ENCODE measurements at places on chromosomes 7 and 10. TPM values are rescaled to one million over a fixed set of nuclear protein-coding genes. Genes with fewer than 3 reads are reported as not detected.

DNA sequence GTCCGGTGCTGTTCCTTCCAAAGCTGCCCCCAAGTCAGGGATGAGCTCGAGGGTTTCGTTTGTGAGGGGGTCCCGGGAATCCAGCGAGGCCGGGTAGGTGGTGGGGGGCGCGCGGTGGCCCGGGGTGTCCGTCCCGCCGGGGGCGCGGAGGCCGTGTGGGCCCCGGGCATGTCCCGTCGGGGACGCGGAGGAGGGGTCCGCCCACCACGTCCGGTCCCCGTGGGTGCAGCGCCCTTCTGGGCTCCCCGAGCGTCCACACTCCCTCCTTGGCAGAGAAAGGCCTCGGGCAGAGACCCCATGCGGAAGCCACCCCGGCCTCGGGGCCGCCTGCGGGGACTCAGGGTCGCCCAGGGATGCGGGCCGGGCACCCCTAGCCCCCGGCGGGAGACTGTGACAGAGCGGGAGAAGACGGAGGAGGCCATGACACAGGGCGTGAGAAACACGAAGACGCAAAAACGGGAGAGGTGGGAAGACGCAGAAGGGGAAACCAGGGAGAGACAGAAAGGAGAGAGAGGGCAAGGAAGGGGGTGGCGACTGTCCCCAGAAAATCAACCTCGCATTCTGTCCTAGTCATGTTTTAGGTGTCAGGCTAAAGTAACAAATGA, 640 bp upstream of the ZNF425 start:
- H3K27me3 ChIP-seq = no peaks in the 10 kb centered on the region
- peak; percentile 79 for DNase-seq
- no peaks in the 10 kb centered on the region for H3K4me1 ChIP-seq
- H3K27ac ChIP-seq = peak overlapping the region; percentile 99
- peaks cover 5% of the 10 kb centered on the region for H3K36me3 ChIP-seq

DNA sequence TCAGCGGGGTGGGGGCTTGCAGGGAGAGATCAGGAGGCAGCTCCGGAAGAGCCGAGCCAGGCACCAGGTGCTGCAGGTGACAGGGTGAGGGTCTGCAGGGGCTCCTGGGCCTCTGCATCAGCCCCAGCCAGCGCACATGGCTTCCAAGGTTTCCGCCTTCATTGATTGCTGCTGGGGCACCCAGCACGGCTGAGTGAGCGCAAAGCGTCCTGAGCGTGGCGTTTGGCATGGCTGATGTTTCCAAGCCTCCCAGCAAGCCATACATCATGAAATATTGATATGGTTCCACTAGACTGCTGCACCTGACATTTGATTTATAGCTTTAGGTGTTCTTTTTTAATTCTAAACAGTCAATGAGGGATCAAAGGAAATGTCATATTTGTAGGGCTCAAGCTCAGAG, 259.0 kb downstream of the WDR37 start:
- no peaks in the 10 kb centered on the region for H3K27me3 ChIP-seq
- H3K4me1 ChIP-seq = no peaks in the 10 kb centered on the region
- no peak overlapping the region for H3K4me3 ChIP-seq
- DNase-seq = no peak
- H3K27ac ChIP-seq = no peak overlapping the region

GRCh38 chr7:4361774-4362173, 320.3 kb upstream of the FOXK1 start:
- H3K27ac ChIP-seq = no peak overlapping the region
- no peaks in the 10 kb centered on the region for H3K27me3 ChIP-seq
- DNase-seq = no peak
- H3K4me3 ChIP-seq = no peak overlapping the region
- H3K36me3 ChIP-seq = no peaks in the 10 kb centered on the region
- H3K4me1 ChIP-seq = no peaks in the 10 kb centered on the region

GRCh38 chr10:78065611-78066010, 31.9 kb downstream of the RPS24 start:
- H3K4me1 ChIP-seq = no peaks in the 10 kb centered on the region
- H3K36me3 ChIP-seq = no peaks in the 10 kb centered on the region
- no peak overlapping the region for H3K4me3 ChIP-seq
- no peak for DNase-seq

- H3K27me3 ChIP-seq = no peaks in the 10 kb centered on the region
- no peaks in the 10 kb centered on the region for H3K4me1 ChIP-seq
- H3K27ac ChIP-seq = no peak overlapping the region
- no peaks in the 10 kb centered on the region for H3K36me3 ChIP-seq
Measured at GRCh38 chr7:86929293-86930109, 130.0 kb downstream of the ELAPOR2 start.

DNA sequence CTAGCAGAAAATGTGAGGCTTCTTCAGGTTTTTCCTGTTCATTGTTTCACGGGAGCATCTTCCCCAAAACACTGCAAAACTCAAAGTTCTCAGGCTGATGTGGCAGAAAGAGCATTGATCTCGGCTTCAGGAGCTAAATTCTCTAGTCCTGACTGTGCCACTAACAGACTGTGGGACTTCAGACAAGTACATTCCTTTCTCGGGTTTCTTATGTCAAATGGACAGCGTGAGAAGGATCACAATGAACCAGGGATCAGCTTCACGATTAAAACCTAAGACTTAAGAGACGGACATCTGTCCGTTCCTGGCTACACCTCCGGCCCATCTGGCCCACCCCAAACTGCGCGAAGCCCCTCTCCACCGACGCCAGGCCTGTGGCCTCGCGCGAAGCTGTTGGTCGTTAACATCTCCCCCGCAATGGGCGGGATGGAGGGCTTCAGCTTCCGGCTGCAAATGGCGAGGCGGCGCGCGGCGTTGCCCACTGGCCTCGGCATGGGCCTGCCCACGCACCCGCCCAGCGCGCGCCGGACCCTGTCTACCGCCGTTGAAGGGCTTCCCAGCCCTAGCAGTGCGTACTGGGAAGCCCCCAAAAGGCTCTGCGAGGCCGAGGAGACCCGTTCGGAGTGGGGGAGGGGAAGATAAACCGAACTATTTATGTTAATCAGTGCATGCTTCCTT, 549 bp upstream of the DDX50 start:
- H3K27ac ChIP-seq = peak overlapping the region; percentile 96
- DNase-seq = no peak
- H3K4me3 ChIP-seq = peak overlapping the region; percentile 99
- H3K27me3 ChIP-seq = no peaks in the 10 kb centered on the region

DNA sequence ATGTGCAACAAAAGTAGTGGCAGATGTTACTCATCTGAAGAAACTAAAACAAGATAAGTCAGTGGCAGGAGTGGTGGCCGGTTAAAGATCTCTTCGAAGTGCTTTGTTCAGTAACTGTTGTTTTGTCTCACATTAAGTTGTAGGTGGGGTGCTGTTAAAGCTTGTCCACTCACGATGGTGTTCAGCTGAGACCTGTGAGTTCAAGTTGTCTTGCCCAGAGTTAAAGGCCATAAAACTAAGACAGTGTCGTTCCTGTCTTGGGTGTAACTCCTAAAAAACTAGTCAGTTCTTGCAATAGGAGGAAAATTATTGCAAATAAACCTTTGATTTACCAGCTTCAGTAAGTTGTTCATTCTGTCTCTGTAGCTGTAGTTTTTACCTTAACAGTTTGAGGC, 857 bp upstream of the FOXP2 start:
- DNase-seq = peak; percentile 47
- no peaks in the 10 kb centered on the region for H3K36me3 ChIP-seq

DNA sequence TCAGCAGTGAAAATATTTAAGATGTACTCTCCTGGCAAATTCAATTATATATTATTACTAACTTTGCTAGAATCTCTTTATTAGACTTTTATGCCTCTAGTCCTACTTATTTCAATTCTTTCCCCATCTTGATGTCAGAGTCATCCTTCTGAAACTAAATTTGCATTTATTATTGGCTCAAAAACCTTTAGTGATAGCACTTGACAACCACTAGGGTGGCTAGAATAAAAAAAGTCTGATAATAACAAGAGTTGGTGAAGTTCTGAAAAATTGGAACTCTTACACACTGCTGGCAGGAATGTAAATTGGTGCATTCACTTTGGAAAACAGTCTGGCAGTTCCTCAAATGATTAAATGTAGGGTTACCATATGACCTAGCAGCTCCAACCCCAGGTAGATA, 73.8 kb downstream of the LSMEM1 start:
- H3K4me3 ChIP-seq = no peak overlapping the region
- H3K36me3 ChIP-seq = no peaks in the 10 kb centered on the region
- peaks cover 16% of the 10 kb centered on the region for H3K4me1 ChIP-seq
- H3K27ac ChIP-seq = no peak overlapping the region

DNA sequence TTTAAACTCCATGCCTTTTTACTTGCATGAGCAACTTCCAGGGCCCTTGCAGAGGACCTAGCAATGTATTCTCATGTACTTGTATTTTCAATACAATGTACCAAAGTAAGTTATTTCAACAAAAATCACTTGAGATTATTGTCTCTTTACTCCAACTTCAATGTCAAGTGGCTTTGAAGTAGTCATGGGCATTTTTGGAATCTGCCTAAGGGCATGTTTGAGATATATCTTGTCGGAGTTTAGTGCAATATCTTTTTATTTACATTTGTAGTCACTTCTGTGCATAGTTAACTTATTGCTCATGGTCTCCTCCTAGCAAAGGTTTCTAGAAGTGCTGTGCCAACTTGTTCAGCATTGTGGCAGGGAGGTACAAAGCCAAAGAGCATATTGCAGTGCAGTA, 508.7 kb upstream of the SEMA3D start:
- H3K27ac ChIP-seq = no peak overlapping the region
- H3K4me3 ChIP-seq = no peak overlapping the region
- no peak for DNase-seq
- no peaks in the 10 kb centered on the region for H3K36me3 ChIP-seq
- no peaks in the 10 kb centered on the region for H3K4me1 ChIP-seq

GRCh38 chr7:147569116-147569913, 1021.3 kb upstream of the C7orf33 start:
- no peak for DNase-seq
- H3K4me1 ChIP-seq = no peaks in the 10 kb centered on the region
- no peak overlapping the region for H3K4me3 ChIP-seq
- no peaks in the 10 kb centered on the region for H3K27me3 ChIP-seq
- H3K36me3 ChIP-seq = no peaks in the 10 kb centered on the region

GRCh38 chr10:120022357-120022756, 129.8 kb downstream of the SEC23IP start:
- H3K27me3 ChIP-seq = no peaks in the 10 kb centered on the region
- no peak overlapping the region for H3K27ac ChIP-seq
- no peak overlapping the region for H3K4me3 ChIP-seq
- no peaks in the 10 kb centered on the region for H3K4me1 ChIP-seq
- no peak for DNase-seq
- no peaks in the 10 kb centered on the region for H3K36me3 ChIP-seq

DNA sequence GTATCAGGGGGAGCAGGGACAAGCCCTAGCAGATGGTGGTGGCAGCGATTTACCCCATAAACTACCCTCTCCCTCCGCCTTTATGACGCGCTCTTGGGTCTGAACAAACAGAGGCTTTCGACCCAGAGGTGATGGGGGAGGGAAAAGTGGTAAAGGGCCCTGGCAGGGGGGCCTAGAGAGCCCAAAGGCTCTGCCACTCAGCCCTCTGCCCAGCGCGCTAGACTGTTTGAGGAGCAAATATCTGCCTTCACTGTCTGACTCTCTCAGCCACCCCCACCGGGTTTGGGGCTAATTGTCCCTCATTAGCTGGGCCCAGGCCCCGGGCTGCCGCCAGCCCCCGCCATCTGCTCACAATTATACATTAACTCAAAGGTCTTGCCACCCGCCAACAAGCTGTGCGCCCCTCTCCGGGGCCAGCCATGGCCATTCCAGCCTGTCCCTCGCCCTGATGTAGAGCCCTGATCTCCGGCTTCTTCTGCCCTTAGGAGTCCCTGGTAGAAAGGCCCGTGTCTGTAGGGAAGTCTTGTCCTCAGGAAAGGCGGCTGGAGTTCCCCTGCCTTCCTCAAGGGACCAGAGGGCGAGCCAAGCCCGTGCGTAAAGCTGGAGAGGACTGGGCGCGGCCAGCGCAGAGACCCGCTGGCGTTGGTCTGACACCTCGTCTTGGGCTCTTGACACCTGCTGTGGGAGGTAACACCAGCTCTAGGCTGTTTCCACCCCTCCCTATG, 1.9 kb upstream of the PAX4 start:
- no peaks in the 10 kb centered on the region for H3K4me1 ChIP-seq
- no peak overlapping the region for H3K4me3 ChIP-seq
- peak; percentile 29 for DNase-seq
- H3K27me3 ChIP-seq = peaks cover 46% of the 10 kb centered on the region

GRCh38 chr10:26621889-26622711, 75.4 kb upstream of the PDSS1 start:
- DNase-seq = peak; percentile 94
- H3K36me3 ChIP-seq = no peaks in the 10 kb centered on the region
- no peaks in the 10 kb centered on the region for H3K27me3 ChIP-seq

- H3K36me3 ChIP-seq = no peaks in the 10 kb centered on the region
- DNase-seq = no peak
- H3K4me1 ChIP-seq = peaks cover 4% of the 10 kb centered on the region
- no peak overlapping the region for H3K27ac ChIP-seq
- no peaks in the 10 kb centered on the region for H3K27me3 ChIP-seq
Measured at GRCh38 chr7:102840404-102840803, 72.4 kb upstream of the LRRC17 start.

DNA sequence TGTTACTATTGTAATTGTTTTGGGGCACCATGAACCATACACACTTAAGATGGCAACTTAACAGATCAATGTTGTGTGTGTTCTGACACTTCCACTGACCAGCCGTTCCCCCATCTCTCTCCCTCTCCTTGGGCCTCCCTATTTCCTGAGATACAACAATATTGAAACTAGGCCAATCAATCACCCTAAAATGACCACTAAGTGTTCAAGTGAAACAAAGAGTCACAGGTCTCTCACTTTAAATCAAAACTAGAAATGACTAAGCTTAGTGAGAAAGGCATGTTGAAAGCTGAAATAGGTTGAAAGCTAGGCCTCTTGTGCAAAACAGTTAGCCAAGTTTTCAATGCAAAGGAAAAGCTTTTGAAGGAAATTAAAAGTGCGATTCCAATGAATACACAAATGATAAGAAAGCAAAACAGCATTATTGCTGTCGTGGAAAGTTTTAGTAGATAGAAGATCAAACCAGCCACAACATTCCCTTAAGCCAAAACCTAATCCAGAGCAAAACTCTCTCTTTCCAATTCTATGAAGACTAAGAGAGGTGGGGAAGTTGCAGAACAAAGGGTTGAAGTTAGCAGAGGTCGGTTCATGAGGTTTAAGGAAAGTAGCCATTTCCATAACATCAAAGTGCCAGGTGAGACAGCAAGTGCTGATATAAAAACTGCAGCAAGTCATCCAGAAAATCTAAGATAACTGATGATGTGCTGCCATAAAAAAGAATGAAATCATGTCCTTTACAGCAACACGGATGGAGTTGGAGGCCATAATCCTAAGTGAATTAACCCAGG, 90.6 kb downstream of the MTPN start:
- H3K27me3 ChIP-seq = no peaks in the 10 kb centered on the region
- H3K4me3 ChIP-seq = no peak overlapping the region
- H3K27ac ChIP-seq = no peak overlapping the region
- H3K4me1 ChIP-seq = no peaks in the 10 kb centered on the region

- no peak overlapping the region for H3K27ac ChIP-seq
- no peak for DNase-seq
- H3K36me3 ChIP-seq = no peaks in the 10 kb centered on the region
- no peak overlapping the region for H3K4me3 ChIP-seq
- H3K27me3 ChIP-seq = no peaks in the 10 kb centered on the region
Measured at GRCh38 chr7:35446091-35446490, 192.2 kb upstream of the TBX20 start.

- no peaks in the 10 kb centered on the region for H3K36me3 ChIP-seq
- peak overlapping the region; percentile 92 for H3K27ac ChIP-seq
- peaks cover 21% of the 10 kb centered on the region for H3K4me1 ChIP-seq
- peak; percentile 47 for DNase-seq
Measured at GRCh38 chr7:22357311-22358175, 589 bp upstream of the RAPGEF5 start.

Gene CALD1
- polyA plus RNA-seq = 191 TPM

Gene ATG9B
- 1.8 TPM for polyA plus RNA-seq

Gene IDI2
- polyA plus RNA-seq = not detected

Gene SLC13A1
- polyA plus RNA-seq = 1.7 TPM

Gene CUZD1
- polyA plus RNA-seq = 0.90 TPM

Gene TDRD1
- 0.22 TPM for polyA plus RNA-seq

Gene PVRIG
- 1.5 TPM for polyA plus RNA-seq

Gene PARP12
- polyA plus RNA-seq = 49.0 TPM

Data from large intestine (tissue), 12 donors.